ENCODE measurements at places on chromosomes 2 and 18.

- no peak for DNase-seq
Measured at GRCh38 chr18:63146828-63147409, 172.7 kb downstream of the BCL2 start.

DNA sequence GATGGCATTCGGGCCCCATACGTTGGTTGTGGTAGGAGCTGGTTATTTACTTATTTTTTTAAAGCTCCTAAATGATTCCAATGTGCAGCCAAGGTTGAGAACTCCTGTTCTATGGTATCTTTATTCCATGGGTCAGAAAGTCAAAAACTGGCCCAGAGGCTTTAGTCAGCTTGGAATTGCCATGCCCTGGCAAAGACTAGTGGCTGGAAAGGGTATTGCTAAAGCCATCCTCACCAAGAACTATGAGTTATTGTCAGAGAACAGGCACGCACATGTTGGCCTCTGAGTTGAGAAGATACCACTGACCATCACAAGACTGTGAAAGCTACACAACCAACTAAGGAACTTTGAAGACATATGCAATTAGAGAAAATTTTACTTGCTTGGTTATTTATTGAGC, 47.9 kb upstream of the ACMSD start:
- no peak for DNase-seq

DNA sequence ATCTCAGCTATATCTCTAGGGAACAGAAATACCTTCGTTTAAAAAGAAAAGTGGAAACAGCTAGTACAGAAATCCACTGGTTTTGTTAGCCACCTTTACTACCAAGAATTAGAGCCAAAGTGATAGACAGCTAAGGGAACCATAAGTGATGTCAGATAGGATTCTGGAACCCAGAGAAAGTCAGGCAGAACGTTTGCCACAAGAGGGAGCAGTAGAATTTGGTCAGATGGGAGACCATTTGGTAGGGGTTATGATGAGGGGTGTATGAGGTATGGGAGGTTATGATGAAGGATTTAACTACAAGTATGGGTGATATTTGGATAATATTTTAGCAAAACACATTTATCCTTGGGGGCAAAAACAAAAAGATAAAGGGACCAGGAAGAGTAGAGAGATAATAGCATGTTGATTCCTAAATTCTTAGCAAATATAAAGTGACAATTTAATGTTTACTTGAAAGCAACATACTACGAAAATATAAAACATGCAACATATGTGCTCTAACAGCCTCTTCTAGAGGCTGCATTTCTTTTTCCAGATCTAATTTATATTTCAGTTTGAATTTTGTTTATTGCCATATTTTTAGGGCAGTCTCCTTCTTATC, 3.3 kb downstream of the SLC8A1 start:
- DNase-seq, result no peak

- no peak for DNase-seq
Measured at GRCh38 chr2:171386627-171387026, 47.2 kb downstream of the METTL8 start.

- no peak for DNase-seq
Measured at GRCh38 chr2:241035818-241036396, 37.5 kb downstream of the SNED1 start.

DNA sequence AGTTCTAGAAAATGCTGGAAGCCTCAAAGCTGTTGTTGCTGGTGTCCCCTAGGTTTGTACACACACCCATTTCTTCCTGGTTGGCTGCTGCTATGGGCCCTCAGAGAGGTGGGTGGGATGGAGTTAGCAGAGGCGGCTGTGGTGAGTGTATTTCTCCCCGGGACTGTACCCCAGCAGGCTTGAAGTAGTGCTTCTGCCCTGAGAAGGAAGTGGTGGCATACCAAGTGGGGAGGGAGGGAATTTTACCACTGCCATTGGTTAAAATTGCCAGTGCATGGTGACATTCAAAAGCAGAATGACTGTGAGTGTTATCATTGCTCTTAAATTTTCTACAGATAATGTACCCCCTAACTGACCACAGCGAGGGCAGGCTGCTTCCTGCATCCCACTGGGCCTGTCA, 125.6 kb upstream of the CAPN13 start:
- no peak for DNase-seq

- no peak for DNase-seq
Measured at GRCh38 chr2:12514631-12515437, 201.9 kb upstream of the TRIB2 start.

DNA sequence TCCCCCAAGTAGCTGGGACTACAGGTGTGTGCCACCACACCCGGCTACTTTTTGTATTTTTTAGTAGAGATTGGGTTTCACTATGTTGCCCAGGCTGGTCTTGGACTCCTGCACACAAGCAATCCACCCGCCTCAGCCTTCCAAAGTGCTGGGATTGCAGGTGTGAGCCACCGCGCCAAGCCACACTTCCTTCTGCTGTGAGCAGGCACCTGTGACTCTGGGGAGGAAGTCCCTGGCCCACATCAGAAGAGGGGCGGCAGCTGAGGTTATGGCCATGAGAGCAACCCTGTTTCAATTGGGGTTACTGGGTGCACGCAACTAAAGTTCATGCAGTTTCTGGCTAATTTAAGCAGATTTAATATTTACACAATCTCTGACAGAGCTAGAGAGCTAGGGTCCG, 91.0 kb downstream of the PLB1 start:
- DNase-seq, result peak; percentile 35

GRCh38 chr2:232937278-232937906, 67.3 kb downstream of the SNORC start:
- DNase-seq, result no peak

- DNase-seq, result no peak
Measured at GRCh38 chr2:74551942-74552913, 1.5 kb downstream of the LOXL3 start.

GRCh38 chr2:219118504-219118903, 42.1 kb downstream of the NHEJ1 start:
- no peak for DNase-seq

GRCh38 chr2:231800493-231801091, 14.3 kb downstream of the COPS7B start:
- DNase-seq, result peak; percentile 15

- DNase-seq, result no peak
Measured at GRCh38 chr2:182593394-182593975, 122.6 kb upstream of the DNAJC10 start.

DNA sequence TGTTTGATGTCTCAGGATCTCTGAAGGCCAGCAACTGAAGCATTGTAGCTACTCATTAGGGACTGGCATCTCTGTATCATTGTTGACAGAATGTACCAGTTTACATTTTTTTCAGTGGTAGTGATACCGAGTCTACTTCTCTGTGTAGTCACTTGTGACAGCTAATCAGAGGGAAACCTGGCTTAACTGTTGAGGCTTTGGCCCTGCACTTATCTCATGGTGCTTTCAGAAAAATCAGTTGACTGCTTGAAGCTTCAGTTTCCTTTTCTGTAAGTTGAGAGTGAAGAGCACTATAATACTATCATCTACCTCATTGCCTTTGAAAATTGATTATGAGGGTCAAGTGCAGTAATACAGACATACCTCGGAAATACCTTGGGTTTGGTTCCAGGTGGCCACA, 90.0 kb downstream of the COMMD1 start:
- DNase-seq, result no peak

GRCh38 chr2:64988420-64989125, 626 bp upstream of the SLC1A4 start:
- DNase-seq, result peak; percentile 22

GRCh38 chr2:70643715-70644114, 90.1 kb upstream of the TGFA start:
- no peak for DNase-seq

DNA sequence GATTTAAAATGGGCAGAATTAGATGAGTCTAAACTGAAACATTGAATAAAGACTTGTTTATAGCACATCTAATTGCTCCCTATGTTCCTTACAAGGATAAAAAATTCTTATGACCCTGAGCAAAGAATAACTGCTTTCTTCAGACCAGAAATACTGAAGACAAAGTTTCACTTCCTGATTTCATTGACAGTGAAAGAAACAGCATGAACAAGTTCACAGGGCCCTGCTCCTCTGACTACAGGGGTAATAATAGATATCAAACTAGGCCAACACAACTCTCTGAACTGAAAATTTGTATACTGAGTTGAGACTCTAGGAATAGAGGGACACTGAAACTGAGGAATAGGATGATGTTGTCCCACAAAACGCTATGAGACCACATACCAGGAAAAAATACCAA, 1383.3 kb upstream of the CDH2 start:
- DNase-seq, result no peak

GRCh38 chr2:31729442-31730092, 148.8 kb upstream of the SRD5A2 start:
- DNase-seq, result no peak

DNA sequence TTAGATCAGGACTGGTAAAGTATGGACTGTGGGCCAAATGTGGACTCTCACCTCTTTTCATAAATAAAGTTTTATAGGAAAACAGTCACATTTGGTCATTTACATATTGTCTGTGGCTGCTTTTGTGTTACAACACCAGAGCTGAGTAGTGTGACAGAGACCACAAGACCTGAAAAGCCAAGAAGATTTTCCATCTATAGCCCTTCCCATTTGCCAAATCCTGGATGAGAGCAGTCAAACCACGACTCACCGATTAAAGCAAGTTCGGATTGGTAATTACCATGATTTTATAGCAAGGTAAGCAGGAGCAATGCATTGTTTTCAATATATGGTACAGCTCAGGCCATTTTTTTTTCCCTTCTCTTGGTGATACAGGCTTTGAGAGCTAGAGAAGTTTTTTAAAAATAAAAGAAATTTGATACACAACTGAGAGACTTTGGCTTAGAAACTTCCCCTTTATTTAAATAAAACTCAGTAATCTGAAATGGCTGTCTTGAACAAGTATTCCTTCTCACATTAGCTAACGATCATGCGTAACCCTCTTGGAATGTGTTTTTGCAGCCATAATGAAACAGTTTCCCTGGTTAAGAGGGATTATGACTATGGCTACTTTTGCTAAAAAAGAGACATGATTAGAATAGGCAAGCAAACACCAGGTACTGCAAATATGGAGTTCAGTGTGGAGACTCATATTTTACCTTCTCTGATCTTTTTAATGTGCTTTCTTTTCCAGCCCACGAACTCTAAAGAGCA, 9.5 kb upstream of the MALL start:
- no peak for DNase-seq

- DNase-seq, result no peak
Measured at GRCh38 chr18:10169064-10169562, 255.3 kb downstream of the VAPA start.

GRCh38 chr2:57552885-57553284, 493.7 kb upstream of the VRK2 start:
- no peak for DNase-seq

GRCh38 chr2:8590938-8591337, 90.9 kb upstream of the ID2 start:
- DNase-seq, result no peak

- DNase-seq, result no peak
Measured at GRCh38 chr2:227821043-227821942, 7.7 kb downstream of the CCL20 start.

GRCh38 chr2:46183426-46183825, 113.8 kb upstream of the EPAS1 start:
- DNase-seq, result no peak

GRCh38 chr18:74722237-74722636, 124.6 kb downstream of the ZNF407 start:
- no peak for DNase-seq

DNA sequence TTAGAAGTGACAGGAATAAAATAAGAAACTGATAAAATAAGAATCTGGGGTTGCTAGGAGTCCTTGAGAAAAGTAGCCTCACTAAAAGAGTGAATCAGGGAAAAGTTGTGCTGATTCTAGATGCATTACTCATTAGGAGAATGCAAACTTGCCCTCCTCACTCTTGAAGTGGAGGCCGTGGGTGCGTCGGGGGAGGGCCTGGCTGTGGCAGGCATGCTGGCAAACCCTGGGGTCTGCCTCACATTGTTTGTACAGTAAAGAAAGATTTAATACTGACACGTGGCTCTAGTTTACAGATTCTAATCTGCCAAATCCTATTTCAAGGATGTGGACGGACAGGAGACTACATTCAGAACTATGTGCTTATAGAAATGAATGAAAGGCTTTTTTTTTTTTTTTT, 41.9 kb downstream of the TANC1 start:
- no peak for DNase-seq

GRCh38 chr2:199019898-199020507, 437.7 kb downstream of the SATB2 start:
- no peak for DNase-seq

- peak; percentile 55 for DNase-seq
Measured at GRCh38 chr2:98761267-98761781, 30.4 kb upstream of the MGAT4A start.

DNA sequence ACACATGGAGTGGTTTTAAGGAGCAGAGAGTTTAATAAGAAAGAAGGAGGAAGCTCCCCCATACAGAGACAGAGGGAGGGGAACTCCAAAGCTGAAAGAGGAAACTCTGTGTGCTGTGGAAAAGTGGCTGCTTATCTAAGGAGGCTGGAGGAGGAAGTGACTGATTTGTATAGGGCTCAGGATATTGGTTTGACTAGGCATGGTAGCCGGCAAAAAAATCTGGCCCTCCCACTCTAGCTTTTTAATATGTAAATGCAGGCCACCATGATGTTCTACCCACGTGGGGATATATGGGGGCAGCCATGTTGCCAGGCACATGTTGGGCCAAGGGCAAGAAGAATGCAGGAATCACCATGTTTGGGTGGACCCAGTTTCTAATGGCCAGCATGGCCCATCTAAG, 64.3 kb downstream of the HNMT start:
- DNase-seq, result no peak

DNA sequence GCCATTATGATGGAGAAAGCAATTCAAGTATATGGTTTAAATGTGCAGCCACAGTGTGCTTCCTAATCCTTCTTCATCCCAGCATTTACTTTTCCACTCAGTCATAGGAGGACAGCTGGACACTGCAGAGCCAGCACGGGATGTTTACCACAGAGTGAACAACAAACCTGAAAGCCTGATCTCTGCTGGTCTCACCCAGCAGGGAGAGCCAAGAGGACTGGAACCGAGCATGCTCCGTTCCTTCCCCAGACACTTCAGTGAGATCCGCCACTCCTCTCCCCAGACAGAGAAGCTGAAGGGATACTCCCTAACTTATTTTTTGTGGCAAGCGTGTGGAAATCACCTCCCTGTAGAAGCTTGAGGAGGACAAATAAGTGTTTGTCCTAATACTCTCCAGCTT, 23.2 kb upstream of the GORASP2 start:
- no peak for DNase-seq

DNA sequence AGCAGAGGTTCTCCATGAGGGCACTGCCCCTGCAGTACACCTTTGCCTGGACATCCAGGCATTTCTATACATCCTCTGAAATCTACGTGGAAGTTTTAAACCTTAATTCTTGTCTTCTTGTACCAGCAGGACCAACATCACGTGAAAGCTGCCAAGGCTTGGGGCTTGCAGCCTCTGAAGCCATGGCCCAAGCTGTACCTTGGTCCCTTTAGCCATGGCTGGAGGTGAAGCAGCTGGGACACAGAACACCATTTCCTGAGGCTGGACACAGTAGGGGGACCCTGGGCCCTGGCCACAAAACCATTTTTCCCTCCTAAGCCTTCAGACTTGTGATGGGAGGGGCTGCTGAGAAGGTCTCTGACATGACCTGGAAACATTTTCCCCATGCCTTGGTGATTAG, 32.8 kb upstream of the CCDC141 start:
- no peak for DNase-seq

- no peak for DNase-seq
Measured at GRCh38 chr2:31563273-31563839, 17.4 kb downstream of the SRD5A2 start.

- DNase-seq, result no peak
Measured at GRCh38 chr2:109727929-109728447, 66.1 kb upstream of the RGPD5 start.
